ENCODE measurements at places on chromosomes 3 and 15.

DNA sequence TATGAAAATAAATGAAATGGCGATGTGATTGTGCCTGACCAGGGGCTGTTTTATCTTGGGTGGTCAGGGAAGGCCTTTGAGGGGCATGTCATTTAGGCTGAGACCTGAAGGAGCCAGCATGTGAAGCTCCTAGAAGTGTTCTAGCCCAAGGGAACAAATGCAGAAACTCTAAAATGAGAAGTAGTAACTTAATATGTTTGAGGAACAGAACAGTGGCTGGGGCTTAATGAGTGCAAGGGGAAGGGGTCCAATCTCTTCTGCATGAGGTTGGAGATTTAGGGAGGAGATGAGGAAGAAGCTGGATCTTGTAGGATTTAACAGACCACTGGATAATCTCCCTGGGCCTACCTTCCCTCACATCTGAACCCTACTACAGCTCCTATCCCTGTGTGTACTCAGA is 110.5 kb downstream of the AKAP13 start:
- no peak for DNase-seq

- DNase-seq = peak; percentile 30
Observed at GRCh38 chr3:188772886-188773285, 398.9 kb upstream of the TPRG1 start.

DNA sequence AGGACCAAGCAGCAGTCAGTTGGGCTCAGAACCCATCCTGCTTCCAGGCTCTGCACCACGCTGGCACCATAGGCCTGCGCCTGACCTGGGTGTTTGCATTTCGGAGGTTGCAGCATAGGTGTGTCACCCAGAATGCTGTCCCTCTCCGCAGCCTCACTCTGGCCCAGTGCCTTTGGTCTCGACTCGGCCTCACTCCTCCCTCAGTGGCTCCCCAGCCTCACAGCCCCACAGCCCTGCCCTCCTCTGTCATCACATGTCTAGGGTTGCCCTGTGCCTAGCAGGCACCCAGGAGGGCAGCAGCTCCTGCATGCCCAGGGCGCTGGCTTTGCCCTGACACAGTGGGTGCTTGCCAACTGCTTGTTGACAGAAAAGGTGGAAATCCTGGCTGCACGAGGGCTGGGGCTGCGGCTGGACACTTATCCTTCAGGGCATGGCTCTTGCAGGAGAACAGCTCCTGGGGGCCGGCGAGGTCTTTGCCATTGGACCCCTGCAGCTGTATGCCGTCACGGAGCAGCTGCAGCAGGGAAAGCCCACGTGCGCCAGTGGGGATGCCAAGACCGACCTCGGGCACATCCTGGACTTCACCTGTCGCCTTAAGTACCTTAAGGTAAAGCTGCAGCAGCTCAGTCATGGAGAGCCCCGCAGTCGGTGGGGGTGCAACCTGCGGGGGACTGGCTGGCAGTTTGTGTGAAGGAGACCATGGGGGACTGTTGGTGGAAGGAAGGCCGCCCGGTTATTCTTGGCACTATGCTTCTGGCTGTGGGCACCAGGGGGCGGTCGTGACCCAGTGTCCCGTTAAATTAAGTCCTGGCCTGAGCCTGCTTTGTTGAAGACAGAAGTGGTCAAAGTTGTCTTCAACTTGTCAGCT is 16.2 kb downstream of the NISCH start:
- DNase-seq = no peak

DNA sequence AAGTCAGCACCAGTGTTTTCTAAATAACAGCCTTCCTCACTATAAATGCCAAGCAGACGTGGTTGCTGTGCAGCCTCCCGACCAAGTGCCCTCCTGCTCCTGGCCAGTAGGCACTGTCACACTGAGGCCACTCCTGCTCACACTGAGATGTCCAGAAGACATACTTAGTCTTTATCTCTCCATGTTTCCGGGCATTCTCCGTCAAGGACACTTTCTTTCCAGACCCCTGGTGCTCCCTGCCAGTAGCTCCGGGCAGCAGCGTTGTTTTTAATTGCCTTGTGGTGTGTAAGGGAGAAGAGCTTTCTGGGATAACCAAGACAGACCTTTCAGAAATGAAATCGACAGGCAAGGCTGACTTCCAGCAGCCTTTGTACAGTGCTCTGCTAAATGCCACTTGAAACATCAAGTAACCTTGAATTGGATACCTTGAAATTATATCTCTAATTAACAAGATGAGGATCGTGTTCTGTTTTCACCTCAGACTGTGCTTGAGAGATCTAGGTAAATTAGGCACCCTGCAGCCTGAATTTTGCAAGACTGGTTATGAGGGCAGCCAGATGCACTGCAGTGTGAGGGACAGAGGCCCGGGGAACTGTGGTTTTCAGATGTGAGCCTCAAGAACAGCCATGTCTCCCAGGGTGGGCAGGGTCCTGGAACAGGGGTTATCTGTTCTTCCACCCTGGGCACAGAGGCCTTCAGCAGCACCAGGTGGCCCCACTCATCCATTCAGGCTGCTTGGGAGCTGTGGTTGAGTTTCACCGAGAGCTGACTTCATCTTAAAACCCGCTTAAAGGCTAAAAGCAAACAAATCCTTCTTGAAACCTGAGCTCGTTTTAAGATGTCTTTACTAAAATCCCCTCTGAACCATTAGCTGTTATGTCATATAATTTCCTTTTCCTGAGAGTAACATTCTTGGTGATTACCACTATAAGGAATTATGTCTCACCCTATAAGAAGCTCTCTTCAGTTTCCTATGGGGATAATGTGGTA is 105.5 kb upstream of the IL12A start:
- no peak for DNase-seq

DNA sequence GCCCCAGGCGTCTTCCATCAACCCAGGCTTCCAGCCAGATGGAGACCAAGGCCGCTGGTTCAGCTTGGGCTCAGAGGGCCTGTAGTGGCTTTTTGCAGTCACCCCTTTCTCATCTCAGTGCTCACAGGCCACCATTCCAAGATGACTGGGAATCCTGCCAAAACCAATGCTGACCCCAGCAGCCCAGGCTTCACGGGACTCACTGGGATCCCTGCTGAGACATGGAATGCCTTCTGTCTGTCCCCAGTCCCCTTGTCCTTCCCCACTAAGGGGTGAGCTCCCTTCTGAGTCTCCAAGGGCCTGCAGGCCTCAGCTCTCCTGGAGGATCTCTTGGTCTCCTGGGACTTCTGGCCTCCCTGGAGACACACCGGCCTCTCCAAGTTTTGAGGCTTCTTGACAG is 77.4 kb upstream of the SEC13 start:
- no peak for DNase-seq

GRCh38 chr3:163672954-163673353 is 1405.3 kb downstream of the SI start:
- DNase-seq = no peak

GRCh38 chr3:171323938-171324536 is 136.2 kb downstream of the TNIK start:
- no peak for DNase-seq

- no peak for DNase-seq
Observed at GRCh38 chr3:184175506-184175905, 851 bp downstream of the AP2M1 start.

DNA sequence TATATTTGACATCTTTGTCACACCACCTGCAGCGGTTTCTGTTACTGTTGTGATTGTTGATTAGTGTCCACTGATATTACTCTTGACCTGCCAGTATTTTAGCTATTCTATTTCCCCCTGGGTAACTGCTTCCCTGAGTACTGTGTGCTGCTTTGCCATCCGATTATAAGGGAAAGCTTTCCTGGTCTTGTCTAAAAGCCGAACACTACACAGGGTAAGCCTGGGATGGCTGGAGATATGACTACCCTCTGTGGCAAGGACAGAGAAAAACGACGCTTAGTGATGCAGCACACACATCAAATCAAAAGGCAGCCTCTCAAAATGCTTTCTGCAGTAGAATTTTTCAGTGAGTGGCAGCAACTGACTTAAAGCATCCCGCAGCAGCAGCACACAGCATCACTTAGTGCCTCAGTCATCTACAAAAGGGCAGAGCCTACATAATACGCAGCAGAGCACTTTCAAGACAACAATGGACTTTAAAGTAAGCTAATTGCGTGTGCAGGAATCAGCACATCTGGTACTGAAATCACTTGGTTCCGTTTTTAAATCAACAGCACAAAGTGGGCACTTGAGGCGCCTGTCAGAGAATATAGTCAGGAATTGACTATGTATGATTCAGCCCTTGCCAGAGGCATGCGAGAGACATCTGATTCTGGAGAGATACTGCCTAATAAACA is 656.3 kb upstream of the TGFBR2 start:
- DNase-seq = no peak
